Cardiac fibroblast (primary cell): ENCODE measurements at places on chromosomes 1 and 21.

- no peak for DNase-seq
These were observed 20.9 kb downstream of the USP48 start for GRCh38 chr1:21762022-21762404.

- DNase-seq, result no peak
These were observed 35.7 kb upstream of the DUSP10 start for GRCh38 chr1:221777431-221778072.

DNA sequence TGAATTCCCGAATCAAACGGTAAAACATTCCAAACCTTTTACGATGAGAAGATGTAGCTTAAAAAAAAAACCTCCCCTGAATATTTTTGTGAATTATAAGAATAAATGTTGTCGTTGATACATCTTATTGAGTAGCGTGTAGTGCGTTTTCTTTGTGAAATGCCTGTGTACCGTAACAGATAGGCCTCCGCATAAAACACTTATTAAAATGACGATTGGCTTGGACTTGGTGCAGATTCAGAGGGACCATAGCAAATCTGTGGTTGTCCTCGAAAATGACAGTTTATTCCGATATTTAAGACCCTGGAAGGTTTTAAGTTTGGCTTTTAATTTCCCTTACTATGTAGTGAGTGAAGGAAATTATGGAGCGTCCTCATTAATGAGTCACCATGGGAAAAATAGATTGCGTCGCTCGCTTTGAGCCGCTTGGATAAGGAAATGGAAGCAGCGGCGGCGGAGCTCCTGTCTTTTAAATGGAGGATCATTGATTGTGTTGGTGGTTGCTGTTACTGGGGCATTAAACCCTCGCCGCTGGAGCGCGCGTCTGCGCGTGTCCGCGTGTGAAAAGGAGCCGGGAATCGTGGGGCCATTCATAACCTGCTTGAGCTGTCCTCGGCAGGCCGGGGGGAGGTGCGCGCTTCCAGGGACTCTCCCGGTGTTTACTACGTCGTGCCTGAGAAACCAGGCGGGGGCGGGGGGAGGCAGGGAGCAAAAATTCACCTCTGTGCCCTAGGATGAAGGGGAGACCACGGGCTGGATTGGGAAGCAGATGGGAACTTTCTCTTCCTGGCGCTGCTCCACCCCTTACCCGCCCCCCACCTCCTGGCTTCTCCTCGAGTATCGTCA, 1.6 kb downstream of the SPEN start:
- DNase-seq, result peak; percentile 82

GRCh38 chr1:7704214-7705047, 66.7 kb upstream of the VAMP3 start:
- DNase-seq, result peak; percentile 77

GRCh38 chr1:201426479-201427310, 5.2 kb upstream of the TNNI1 start:
- no peak for DNase-seq

DNA sequence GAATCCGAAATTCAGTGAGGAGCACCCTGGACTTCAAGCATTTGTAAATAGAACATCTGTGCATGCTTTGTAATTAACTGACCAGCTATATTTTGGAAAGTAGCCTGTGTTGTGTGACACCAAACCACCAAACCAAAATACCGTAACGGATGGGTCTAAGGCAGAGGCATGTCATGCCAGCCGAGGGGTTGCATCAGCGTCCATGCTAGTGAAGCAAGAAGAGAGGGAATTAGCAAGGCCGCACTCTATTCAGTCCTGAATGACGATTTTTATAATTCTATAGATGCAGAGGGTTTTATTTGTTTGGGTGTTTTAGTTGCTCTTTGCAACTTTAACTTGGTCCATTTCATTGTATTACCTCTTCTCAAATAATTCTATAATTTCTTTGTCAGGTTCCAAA, 116.8 kb upstream of the SMYD2 start:
- no peak for DNase-seq

DNA sequence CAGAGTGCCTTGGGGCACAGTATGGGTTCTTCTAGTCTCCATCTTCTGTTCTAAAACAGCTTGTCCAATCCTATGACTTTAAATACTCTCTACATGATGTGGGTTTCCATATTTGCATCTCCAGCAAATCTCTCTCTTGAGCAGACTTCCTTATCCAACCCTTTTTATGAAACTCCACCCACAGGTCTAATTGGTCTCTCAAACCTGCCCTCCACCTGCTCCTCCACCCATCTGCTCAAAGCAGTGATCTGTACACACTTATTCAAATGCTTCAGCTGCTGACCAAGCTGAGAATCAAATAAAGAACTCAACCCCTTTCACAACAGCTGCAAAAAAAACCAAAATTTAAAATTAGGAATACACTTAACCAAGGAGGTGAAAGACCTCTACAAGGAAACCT, 11.5 kb downstream of the MCOLN2 start:
- no peak for DNase-seq

- DNase-seq, result no peak
These were observed 18.1 kb downstream of the JAM2 start for GRCh38 chr21:25657140-25657539.

GRCh38 chr1:234256359-234256758, 116.9 kb upstream of the COA6 start:
- DNase-seq, result peak; percentile 3

DNA sequence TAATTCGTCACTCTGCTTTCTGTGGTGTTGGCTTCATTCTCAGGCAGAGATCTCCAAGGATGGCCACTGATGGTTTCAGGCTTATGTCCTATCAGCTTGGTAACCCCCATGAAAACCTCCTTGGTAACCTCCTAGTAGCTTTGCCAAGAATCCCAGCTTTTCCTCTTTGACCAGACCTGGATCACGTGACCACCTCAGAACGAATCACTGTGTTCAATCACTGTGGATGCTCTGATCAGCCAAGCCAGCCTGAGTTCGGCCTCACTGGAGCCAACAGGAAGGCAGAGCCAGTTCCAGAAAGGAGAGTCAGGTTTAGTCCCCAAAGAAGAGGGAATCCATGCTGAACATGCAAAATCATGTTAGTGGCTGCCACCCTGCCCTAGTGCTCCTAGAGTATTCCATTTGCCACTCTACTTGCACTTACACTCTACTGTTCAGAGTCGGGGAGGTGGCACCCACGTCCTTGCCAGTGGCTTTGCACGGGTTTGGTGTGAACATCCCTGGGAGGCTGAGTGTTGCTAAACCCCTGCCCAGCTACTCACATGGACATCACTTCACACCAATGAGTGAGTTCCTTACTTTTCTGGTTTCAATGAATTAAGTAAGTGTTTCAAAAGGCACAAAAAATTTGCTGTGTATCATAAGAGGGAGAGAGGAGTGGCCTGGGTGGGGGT, 33.5 kb upstream of the SSBP3 start:
- DNase-seq, result no peak

GRCh38 chr1:30449428-30450147, 273.8 kb downstream of the MATN1 start:
- no peak for DNase-seq

- no peak for DNase-seq
These were observed 275.8 kb downstream of the KCTD3 start for GRCh38 chr1:215842905-215843304.

- no peak for DNase-seq
These were observed 64.3 kb downstream of the EVA1C start for GRCh38 chr21:32476661-32477423.

- DNase-seq, result no peak
These were observed 60.3 kb upstream of the PGD start for GRCh38 chr1:10338611-10339010.

DNA sequence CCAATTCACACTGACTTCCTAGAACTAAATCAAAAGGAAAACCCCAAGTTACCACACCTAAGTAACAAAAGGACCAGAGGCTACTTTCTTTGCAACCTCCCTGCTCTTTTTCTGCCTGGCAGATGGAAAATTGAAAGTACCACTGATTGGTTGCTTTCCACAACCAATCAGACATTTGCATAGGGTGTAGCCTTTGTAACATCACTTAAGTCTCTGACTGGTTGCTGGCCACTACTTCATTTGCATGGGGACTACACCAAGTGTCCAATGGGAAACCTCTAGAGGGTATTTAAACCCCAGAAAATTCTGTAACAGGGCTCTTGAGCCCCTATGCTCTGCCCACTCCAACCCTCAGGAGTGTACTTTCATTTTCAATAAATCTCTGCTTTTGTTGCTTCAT, 365.0 kb downstream of the LTN1 start:
- peak; percentile 26 for DNase-seq

DNA sequence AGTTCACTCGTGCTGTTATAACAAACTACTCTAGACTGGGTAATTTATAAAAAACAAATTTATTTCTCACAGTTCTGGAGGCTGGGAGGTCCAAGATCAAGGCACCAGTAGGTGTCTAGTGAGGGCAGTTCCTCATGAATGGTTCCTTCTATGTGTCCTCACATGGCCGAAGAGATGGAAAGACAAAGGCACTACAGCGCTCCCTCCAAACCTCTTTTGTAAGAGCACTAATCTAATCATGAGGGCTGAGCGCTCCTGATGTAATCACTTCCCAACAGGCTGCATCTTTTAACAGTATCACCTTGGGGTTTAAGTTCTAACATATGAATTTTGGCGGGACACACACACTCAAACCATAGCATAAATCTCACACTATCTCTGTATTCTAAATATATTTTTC, 54.0 kb upstream of the KANK4 start:
- no peak for DNase-seq

DNA sequence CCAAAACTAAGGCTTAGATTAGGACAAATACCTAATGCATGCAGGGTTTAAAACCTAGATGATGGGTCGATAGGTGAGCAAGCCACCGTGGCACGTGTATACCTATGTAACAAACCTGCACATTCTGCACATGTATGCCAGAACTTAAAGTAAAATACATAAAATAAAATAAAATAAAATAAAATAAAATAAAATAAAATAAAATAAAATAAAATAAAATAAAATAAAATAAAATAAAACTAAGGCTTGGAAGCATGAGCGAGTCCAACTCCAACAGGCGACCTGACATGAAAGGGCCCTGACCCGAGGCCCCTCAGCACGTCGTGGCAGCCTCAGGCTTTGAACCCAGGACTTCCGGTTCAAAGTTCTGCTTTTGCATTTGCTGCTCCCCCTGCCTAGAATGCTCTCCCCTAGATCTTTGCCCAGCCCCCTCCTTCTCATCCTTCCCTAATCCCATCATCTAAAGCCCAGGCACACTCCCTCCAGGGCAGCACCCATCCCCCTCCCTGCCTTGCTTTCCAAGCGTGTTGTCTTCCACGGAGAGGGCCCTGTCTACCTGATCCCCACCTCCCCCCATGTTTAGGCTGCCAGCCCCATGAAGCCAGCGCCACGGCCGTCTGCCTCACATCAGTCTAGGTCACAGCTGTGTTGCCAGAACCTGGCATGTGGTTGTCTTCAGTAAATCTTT, 64.3 kb downstream of the TAS1R2 start:
- no peak for DNase-seq

DNA sequence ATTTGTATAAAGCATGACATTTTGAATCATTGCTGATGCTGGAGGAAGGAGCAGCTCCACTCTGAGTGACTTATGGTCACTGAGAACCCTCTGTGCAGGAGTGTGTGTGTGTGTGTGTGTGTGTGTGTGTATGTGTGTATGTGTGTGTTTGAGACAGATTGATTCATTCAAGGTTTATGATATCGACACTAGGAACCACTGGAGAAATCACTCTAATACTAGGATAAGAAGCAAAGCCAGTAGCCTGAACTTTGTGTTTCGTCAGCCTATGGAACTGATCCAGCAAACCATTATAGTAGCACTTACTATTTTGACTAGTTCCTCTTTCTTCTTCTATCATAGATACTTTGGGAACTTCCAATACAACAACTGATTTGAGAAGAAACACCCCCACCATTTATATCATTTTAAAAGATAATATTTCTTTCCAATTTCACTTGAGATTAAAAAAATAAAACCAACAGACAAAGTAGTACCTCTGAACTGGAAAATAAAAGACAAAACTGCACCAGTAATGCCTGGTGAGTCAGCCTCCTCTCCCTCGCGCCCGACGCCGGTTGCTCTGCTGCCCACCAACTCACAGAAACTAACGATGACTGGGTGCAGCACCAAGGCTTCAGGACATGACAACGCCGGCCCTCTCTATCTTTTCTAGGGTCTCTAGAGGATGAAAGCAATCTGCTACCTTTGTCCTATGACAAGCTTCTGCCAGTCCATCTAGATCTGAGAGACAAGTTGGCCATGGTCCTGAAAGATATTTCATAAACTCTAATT, 20.9 kb downstream of the SLAMF1 start:
- no peak for DNase-seq

DNA sequence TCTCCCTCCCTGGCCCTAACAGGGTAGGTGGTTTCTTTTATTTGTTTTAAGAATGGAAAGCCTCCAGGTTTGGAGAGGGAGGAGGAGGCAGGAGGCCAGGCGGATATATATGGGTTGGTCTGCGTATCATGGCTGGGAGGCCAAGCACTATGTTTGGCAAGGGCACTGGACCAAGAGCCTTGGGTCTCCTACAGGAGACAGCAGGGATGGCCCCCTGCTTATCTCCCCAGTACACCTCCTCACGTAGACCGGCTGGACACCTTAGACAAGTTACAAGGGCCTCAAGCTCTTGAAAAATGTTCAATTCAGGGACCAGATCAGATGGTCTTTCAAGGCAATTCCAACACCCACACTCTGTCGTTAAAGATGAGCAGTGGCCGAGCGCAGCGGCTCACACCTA, 10.9 kb downstream of the SLC41A1 start:
- DNase-seq, result no peak

DNA sequence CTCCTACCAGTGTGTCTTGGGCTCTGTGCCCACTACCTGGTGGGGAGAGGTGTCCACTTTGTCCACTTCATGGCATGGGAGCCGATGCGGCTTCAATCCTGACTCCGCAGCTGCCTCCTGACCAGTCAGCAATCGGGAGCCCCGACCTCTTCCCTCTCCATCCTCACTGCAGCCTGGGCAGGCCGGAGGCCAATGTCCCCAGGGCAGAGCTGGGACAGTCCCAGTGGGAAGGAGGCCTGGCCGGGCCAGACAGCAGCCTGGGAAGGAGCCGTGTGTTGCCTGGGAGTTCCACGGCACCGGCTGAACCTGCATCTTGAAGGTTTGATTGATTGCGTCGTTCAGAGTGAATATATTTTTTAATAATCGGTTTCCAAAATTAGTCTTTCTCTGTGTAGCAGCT, 330.9 kb upstream of the VAMP3 start:
- DNase-seq, result no peak

DNA sequence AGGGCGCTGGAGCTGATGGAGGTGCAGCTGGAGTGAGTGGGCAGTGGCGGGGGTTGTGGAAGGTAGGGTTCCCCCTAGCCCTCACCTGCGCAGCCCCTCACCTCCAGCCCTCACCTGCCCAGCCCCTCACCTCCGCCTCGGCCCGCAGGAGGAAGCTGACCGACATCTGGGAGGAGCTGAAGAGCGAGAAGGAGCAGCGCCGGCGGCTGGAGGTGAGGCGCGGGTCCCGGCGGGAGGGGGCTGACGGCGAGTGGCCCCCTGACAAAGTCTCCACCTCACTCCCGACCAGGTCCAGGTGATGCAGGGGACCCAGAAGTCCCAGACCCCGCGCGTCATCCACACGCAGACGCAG, 2.7 kb downstream of the EVA1B start:
- DNase-seq, result no peak

DNA sequence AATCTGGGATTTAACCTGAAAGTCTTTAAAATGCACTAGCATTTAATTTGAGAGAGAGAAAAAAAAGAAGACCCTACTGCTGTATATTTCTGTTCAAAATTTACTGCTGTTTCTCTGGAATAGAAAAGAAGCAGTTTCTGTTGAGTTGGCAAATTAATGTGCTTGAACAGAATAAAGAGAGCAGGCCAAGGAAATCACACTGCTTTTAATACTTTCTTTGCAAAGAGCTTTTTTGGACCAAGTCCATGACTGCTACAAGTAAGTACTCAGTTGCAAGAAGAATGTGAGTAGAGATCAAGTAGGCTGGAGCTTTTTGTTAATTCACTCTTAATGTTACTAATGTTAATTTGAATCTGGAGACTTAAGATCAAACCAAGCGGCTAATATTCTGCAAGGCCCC, 336.2 kb upstream of the SGIP1 start:
- DNase-seq, result no peak
